ENCODE measurements at places on chromosomes 1 and 21.

DNA sequence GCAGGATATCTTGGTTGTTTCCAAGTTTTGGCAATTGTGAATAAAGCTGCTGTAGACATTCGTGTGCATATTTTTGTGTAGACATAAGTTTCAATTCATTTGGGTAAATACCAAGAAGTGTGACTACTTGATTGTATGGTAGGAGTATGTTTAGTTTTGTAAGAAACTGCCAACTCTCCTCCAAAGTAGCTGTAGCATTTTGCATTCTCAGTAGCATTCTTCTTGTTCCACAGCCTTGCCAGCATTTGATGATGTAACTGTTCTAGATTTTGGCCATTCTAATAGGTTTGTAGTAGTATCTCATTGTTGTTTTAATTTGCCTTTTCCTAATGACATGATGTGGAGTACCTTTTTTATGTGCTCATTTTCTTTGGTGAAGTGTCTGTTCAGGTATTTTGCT, 38.6 kb upstream of the PLA2G4A start:
- DNase-seq: no peak

DNA sequence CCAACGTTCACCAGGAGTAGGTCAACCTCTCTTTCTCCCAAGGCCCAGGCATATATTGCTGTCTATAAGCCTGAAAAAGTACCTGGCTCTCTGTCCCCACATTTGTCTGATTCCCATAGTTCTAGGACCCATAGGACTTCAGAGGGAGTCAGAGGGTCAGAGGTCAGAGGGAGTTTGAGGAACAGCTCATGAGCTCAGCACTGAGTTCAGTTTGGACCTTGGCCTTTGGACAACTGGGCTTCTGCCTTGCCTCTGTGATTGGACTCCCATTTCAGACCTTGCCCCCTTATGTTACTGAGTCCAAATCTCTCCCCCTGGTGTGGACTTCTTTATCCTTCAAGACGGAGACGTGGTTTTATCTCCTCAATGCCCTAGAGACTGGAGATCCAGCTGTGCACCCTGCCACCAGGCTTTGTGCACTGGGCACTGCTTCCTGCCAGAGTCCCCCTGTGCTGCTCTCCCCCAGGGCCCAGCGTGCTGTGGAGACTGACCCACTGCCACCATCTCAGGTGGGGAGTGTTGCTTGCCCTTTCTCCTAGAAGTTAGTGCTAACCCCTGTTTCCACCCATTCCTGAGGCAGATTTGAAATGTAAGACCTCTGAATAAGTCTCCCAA, 3.2 kb downstream of the CTSE start:
- no peak for DNase-seq

GRCh38 chr1:53293123-53293522, 34.7 kb downstream of the LRP8 start:
- DNase-seq: peak; percentile 65

DNA sequence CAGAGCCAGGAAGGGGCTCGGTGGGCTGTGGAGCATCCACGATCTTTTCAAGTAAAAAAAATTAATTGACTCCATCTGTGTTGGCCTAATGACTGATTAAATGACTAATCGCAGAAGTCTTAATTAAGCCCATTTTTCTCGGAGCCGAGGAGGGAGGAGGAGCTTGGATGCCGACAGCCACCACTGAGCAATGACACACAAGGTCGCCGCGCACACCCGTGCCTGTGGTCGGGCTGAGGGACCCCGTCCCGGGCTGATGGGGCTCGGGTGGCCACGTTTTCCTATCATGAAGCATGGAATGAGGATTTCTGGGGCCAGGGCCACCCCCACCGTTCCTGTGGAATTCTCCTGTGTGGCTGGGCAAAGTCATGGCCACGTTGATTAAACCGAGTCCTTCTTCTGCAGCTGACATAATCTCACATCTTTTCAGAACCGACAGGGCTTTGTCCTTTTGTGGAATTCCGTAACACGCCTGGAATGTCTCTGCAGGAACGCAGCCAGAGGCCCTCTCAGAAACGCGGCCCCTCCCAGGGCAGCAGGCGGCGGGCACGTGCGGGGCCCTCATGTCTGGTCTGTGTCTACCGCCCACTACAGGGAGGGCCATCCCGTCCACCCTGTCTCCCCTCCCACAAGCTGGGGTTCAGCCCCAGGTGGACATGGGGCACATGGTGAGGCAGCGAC, 60.7 kb downstream of the MORN1 start:
- no peak for DNase-seq

GRCh38 chr1:117670976-117671780, 65.3 kb downstream of the TENT5C start:
- no peak for DNase-seq

DNA sequence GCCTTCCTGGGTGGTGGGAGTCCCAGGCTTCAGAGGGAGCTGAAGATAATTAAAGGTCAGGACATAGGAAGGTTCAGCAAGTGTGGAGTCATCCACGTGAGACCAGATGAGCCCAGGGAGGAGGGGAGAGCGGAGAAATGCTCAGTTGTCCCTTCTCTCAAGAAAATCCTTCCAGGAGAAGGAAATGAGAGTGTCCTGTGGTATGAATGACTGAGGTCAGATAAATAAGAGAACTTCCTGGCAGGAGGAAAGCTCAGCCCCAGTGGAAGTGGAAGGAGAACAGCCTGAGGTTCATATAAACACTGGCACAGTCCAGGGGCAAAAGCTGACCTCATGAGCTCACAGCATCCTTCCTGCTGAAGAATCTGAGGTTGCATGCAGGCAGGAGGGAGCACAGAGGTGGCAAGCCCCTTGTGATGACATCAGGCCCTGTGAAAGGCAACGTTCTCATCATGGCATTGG, 97.6 kb downstream of the NAV1 start:
- DNase-seq: no peak

- DNase-seq: no peak
Measured at GRCh38 chr1:96309783-96310182, 411.8 kb upstream of the PTBP2 start.

- DNase-seq: peak; percentile 38
Measured at GRCh38 chr1:3772027-3772714, 378 bp upstream of the SMIM1 start.

GRCh38 chr1:31822766-31823165, 6.9 kb upstream of the SPOCD1 start:
- no peak for DNase-seq

GRCh38 chr1:26602378-26602959, 72.9 kb downstream of the RPS6KA1 start:
- peak; percentile 64 for DNase-seq

DNA sequence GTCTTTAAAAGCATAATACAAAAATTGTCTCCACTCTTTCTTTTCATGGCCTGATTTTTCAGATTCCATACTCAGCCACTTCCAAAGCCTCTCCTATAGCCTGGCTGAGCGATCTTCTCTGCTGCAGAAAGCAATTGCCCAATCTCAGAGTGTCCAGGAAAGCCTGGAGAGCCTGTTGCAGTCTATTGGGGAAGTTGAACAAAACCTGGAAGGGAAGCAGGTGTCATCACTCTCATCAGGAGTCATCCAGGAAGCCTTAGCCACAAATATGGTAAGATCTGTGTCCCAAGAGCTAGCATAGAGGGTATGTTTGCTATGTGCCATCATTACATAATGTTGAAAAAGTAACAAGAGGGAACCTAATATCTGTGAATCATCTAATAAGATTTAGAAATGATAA, 130.7 kb upstream of the BMP8A start:
- DNase-seq: peak; percentile 52

DNA sequence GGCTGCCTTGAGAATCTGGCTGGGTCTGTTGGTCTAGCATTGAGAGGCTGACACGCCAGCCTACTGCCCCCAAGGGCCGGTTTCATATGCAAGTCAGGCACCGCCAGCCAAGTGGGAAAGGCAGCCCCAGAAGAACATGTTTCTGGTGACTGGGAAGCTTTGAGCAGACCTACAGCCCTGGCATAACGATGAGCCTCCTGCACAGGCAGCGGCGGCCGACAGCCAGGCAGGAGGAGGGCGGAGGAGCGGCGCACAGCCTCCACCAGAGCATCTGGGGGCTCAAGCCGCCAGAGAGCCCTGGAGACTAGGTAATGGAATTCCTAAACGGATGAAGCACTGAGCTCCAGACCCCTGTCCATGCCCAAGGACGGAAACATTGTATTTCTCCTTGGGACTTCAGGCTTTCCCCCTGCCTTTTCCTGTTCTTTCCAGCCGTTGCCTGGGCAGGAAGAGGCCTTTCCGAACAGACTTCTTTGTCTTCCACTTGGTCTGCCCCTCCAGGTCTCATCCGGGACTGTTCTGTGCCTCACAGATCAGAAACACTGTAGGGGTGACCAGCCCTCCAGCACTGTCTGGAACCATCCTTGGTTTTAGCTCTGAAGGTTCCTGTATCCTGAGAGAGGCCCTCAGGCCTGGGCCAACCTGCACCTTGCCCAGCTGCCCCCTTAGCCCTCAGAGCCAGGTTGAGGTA, 59.5 kb downstream of the IRF2BP2 start:
- DNase-seq: no peak

- DNase-seq: no peak
Measured at GRCh38 chr1:240635466-240636256, 23.7 kb upstream of the GREM2 start.

- DNase-seq: no peak
Measured at GRCh38 chr1:196382383-196382782, 225.9 kb downstream of the KCNT2 start.

GRCh38 chr1:101438359-101438758, 201.5 kb downstream of the S1PR1 start:
- DNase-seq: peak; percentile 49

- no peak for DNase-seq
Measured at GRCh38 chr1:153741986-153742385, 14.1 kb downstream of the INTS3 start.

- peak; percentile 63 for DNase-seq
Measured at GRCh38 chr1:187051618-187052232, 223.0 kb downstream of the PLA2G4A start.

- peak; percentile 46 for DNase-seq
Measured at GRCh38 chr1:91736715-91737615, 149.0 kb downstream of the TGFBR3 start.

DNA sequence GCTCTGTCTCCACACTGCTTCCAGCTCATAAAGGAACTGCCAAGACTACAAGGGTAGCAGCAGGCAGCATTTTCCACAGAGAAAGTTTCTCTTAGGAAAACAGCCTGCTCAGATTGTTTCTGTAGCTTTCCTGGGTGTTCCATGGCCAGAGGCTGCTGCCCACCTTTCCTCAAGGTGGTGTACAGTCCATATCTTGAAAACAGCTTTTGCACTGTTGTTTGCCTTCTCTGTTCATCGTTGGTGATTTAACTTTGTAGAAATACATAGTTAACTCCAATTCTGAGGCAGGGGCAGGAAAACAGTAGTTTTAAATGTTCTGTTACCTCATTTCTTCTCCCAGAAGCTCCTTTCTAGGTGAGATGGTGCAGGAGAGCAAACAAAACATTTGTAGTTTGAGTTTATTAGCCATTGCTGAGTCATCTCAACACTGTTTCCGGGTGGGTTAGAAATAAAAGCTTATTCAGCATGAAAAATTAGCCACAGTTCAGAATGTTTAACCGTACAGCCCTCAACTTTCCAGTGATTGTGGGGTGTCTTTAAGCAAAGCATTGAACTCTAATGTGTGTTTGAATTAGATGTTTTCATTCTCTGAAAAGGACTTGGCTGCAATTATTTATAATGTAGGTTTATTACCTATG, 41.7 kb downstream of the DIP2A start:
- DNase-seq: peak; percentile 52

- peak; percentile 41 for DNase-seq
Measured at GRCh38 chr1:25549273-25550154, 6.1 kb downstream of the LDLRAP1 start.

DNA sequence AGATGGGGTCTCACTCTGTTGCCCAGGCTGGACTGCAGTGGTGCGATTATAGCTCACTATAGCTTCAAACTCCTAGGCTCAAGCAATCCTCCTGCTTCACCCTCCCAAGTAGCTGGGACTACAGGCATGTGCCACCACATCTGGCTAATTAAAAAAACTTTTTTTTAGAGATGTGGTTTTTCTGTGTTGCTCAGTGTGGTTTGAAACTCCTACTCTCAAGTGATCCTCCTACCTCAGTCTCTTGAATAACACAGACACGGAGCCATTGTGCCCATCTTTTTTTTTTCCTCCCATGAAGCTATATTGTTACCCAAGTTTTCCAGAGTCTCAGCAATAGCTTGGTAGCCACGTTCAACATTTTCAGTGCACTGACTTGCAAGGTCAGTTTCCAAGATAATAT, 2.7 kb downstream of the GIPC2 start:
- DNase-seq: no peak

All from dermis microvascular lymphatic vessel endothelial cell (primary cell).